ENCODE measurements at places on chromosomes 3 and 15.

GRCh38 chr15:69924531-69924930, 173.2 kb downstream of the TLE3 start:
- DNase-seq: no peak

GRCh38 chr3:28841441-28841840, 439.4 kb upstream of the RBMS3 start:
- DNase-seq: no peak

DNA sequence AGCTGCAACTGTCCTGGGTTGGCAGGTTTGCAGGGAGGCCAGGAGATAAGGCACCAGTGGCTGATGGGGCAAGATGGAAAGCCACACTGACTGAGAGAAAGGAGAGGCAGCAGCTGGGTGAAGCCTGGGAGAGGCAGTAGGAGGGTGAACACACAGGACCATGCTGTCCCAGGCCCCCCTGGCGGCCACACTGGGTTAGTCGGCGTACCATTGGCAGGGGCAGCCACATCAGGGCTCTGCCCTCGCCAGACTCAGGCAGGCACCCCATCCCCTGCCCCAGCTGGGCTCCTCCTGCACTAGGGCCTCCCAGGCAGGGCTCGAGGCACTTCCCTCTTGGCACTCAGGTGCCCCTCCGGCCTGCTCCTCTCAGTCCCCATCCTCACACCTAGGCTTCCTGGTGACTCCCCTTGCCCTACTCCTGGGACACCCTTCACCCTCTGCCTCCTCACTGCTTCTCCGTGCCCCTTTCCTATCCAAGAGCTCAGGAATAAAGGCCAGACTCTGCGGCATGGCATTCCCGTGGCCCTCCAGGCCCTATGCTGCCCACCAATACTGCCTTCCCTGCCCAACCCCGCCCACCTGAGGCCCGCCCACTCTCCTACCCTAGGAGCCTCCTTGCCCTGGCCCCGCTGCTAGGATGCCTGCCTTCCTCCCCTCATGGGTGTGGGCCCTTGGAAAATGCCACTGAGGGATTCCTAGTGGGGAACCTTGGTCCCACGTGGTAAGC, 28.7 kb upstream of the DUSP7 start:
- no peak for DNase-seq

DNA sequence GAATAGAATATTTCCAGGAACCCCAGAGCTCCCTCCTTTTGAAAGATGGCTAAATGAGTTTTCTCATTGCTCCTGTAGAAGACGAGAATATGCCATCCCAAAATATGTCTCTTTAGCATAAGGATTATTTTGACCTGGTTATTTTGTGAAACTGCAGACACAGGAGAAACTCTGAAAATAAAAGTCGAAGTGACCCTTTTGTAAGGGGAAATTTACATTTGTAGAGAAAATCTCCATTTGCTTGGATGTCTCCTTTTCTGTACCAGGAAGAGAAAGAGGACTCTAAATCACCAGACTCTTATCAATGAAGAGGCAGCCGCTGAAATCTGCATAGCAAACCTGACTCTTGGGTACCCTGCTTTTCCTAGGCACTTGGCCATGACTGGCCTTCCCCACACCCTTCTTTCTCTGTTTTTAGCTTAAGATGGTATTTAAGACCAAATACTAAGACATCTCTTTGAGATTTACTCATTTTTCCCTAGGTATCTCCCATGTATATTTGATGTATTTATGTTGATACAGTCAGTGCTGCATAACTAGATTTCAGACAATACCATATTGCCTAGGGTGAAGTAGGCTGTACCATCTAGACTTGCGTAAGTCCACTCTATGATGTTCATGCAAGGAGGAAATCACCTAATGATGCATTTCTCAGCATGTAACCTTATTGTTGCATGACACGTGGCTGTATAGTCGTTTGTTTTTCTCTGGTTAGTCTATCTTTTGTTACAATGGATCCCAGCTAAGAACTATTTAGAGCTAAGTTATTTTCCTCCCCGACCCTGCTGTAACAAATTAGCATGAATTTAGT, 98.2 kb upstream of the UBE3A start:
- peak; percentile 14 for DNase-seq

DNA sequence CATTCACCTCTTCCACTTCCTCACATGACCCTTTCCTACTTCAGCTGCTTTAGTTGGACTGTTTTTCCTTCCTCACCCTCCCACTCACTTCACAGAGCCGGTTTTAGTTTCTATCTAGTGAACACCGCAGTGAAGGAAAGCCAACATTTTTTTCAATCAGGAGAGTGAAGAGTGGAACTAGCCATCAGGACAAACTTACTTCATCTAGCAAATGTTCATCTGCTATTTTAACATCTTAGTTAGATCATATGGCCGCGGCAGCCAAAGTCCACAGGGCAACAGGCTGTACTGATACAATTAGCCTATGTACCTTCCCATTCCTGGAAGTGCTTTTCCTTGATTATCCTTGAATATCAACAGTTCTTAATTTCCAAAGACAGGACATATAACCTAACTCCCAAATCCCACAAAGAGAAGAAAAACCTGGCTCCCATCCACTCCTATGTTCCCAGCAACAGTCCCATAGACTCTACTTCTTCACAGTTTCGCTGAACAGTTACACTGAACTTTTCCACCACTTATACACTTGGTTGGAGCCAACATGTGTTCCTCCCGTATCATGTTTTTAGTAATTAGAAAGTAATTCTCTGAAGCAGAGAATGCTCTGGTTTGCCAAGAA, 456.2 kb upstream of the THBS1 start:
- DNase-seq: no peak

- DNase-seq: no peak
Observed at GRCh38 chr3:58585994-58586393, 8.8 kb upstream of the FAM107A start.

DNA sequence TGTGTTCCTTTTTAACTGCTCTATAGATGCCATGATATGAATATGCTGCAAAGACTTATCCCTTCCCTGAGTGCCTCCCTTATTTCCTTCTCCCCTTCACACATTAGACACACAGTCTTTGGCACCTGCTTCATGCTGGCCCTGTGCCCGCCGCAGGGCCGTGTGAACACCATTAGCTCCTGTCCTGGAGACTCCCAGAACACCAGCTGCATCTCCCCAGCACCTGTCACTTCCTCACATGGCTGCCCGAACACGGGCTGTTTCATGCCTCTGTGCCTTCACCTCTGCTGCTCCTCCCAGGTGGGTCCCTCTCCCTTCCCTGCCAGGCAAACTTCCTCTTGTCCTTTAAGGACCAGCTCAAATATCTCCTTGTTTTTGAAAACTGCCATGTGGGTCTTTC, 40.5 kb upstream of the SEC13 start:
- no peak for DNase-seq

- DNase-seq: no peak
Observed at GRCh38 chr15:89128320-89129122, 40.3 kb downstream of the ABHD2 start.

- DNase-seq: no peak
Observed at GRCh38 chr3:161222662-161223061, 1.6 kb downstream of the NMD3 start.

DNA sequence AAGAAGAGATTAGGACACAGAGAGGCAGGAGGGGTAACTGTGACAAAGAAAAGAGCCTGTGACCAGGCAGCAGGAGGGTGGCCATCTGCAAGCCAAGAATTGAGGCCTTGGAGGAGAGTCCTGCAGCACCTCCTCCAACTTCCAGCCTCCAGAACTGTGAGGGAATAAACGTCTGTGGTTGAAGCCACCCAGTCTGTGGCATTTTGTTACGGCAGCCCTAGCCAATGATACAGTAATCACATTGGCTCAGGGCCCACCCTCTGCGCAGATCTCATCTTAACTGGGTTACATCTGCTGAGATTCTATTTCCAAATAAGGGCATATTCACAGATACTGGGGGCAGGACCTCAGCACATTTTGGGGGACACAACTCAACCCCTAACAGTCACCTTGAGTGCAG, 11.3 kb downstream of the SELENOS start:
- no peak for DNase-seq

DNA sequence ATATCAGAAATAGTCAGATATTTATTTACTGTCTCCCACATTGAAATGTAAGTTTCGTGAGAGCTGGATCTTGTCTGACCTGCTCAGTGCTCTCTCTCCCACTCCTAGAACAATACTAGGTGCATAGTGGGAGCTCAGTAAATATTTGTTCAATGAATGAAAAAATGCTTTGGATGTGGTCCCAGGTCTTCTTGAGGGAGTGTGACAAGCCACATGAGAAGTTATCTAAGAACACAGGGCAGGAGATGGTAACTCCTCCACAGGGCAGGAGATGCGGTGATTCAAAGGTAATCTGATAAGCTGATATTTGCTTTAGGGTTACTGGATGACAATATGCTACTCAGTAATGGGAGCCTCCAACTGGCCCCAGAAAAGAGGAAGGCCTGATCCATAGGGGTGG, 25.8 kb upstream of the PLA2G4E start:
- DNase-seq: no peak

- DNase-seq: peak; percentile 54
Observed at GRCh38 chr3:160400030-160400701, 716 bp downstream of the SMC4 start.

GRCh38 chr15:44015545-44016305, 179.3 kb downstream of the FRMD5 start:
- no peak for DNase-seq

DNA sequence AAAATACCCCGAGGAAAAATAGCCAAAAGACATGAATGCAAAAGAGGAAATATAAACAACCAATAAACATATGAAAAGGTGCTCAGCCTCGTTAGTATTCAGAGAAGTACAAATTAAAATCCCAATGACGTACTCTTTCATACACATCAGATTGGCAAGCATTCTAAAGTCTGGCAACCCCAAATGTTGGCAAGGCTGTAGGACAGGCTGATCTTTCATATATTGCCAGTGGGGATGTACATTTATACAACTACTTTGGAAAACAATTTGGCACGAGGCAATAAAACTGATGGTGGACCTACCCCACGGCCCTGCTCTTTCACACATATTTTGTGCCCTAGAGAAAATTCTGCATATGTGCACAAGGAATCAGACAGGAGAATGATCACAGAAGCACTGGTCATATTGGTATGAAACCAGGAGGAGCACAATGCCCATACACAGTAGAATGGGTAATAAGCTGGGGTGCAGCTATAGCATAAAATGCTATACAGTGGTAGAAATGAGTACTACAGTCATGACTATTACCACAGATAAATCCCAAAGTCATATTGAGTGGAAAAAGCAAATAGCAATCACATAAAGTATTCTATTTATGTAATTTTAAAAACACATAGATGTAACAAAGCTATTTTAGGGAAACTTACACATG, 176.0 kb upstream of the SLC24A5 start:
- DNase-seq: no peak

DNA sequence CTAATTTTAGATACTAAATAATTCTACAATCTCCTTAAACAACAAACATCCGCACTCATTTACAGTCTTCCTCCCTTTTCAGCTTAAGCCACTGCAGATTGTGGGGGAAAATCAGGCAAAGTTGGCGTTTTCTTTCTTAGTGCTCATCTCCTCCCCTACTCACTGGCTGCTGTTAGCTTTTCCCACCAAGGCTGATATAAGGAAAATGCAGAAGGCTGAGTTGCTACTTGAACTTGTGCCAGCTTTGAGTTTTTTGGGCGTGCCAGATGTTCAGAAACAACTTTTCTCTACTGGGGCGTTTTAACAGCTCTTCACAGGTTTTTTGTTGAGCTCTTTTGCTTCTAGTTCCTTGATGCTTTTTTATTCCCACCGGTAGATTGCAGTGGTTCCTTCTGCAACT, 222.0 kb downstream of the PYDC2 start:
- DNase-seq: no peak

DNA sequence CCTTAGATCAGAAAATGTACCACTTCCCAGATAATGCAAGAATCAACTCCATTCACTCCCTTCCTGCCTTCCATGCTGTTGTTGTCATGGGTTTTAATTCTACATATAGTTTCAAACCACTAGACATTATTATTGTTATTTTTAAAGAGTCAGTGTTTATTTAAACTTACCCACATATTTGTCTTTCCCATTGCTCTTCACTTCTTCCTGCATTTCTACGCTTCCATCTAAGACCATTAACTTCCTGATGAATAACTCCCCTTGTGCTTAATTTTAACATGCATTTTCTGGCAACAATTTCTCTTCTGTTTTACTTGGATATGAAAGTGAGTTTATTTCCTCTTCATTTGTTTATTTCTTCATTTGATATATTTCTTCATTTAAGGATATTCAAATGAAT, 127.1 kb upstream of the FHIT start:
- no peak for DNase-seq

- DNase-seq: no peak
Observed at GRCh38 chr3:157816296-157816695, 289.9 kb downstream of the SHOX2 start.

GRCh38 chr15:29704950-29705597, 117.2 kb downstream of the TJP1 start:
- DNase-seq: no peak
